Activated CD4-positive, alpha-beta T cell treated with anti-CD3 and anti-CD28 coated beads for 4 hours (primary cell): ENCODE measurements at places on chromosomes 4 and X.

DNA sequence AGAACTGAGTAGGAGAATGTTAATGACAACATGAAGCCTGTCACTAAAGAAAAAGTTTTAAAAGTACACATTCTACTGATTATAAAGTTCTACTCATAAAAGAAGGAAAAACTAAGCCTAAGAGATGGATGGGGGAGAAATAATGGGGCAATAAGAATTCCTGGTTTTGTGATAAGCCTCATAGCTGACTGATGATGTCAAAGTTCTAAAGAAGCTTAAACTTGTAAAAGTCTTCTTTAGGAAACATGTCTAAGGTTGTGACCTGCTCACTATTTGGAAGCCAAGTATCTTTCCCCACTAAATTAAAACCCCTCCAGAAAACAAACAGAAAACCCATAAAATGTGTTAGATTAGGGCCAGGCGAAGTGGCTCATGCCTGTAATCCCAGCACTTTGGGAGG is 232.9 kb upstream of the GIMD1 start:
- no peak for DNase-seq

DNA sequence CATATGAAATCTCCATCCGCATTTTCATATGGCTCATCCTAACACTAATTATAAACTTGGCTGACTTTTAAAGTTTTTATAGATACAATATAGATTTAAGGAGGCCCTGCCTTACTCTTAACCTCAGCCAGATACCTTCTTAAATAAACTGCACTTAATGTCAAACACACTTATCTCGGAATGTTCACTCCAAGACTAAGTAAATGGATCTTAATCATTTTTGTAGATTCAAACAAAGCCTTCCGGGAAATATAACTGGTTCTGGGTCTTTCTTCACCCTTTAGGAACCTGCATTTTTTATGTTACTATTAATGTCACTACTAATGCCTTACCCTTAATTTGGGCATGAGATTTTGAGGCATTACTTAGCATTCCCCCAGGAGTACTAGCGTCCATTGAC is 43.7 kb upstream of the NDP start:
- no peak for DNase-seq

GRCh38 chr4:95156452-95156765 is 392.4 kb downstream of the UNC5C start:
- DNase-seq = no peak

- no peak for DNase-seq
Measured at GRCh38 chr4:40583850-40584439, 45.7 kb downstream of the RBM47 start.

- no peak for DNase-seq
Measured at GRCh38 chrX:129534816-129535578, 5.1 kb upstream of the OCRL start.

DNA sequence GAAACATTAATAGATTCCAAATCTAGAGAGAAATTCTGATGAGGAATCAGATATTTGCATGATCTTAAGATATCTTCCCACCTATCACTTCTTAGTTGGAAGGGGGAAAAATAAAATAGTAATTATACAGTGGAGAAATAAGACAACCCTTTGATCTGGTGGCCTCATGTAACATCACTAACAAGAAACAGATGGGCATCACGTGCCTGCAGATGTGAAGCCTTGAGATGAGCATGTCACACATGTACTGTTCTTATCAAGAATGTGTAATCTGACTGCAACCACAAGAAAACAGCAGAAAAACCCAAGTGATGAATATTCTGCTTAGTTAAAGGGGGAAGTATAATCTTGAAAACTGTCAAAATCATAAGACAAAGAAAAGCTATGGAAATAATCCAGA is 31.4 kb upstream of the NKX6-1 start:
- DNase-seq = no peak

GRCh38 chr4:152118819-152119553 is 358.2 kb upstream of the GATB start:
- no peak for DNase-seq

DNA sequence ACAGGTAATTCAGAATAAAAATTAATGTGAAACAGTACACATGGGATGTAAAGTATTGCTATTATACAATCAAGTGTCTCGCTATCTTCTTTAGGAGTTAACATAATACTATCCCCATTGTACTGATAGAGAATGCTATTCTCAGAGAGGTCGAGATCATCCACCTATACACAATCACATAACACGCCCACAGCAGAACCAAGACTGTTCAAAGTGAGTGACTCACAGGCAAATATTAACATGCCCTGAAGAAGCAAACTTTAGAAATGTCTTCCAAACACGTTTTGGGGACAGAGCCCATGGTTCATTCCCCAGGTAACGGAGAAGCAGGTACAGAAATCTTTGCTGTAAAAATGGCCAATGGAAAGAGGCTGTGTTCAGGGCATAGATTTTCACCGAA is 50.1 kb upstream of the PHKA2 start:
- no peak for DNase-seq

DNA sequence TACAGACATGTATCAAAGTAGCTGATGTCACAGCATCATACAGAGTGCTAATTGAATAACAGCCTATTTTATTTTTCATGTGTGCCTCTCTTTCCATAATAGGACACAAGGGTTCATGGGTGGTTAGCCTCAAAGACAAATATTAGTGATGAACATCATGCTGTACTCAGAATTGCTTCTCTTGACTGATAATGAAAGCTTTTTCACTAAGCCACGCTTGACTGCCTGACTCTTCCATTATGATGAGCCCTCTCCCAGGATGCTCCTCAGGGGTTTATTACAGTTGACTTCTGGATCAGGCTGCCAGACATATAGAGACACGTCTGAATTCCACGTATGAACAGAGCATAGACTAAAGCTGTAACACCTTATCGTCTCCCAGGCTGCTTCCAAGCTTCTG is 2757.5 kb downstream of the PCDH7 start:
- DNase-seq = no peak

- peak; percentile 28 for DNase-seq
Measured at GRCh38 chrX:45515262-45516215, 314.9 kb upstream of the DIPK2B start.

- no peak for DNase-seq
Measured at GRCh38 chr4:41213625-41214135, 662 bp downstream of the APBB2 start.

DNA sequence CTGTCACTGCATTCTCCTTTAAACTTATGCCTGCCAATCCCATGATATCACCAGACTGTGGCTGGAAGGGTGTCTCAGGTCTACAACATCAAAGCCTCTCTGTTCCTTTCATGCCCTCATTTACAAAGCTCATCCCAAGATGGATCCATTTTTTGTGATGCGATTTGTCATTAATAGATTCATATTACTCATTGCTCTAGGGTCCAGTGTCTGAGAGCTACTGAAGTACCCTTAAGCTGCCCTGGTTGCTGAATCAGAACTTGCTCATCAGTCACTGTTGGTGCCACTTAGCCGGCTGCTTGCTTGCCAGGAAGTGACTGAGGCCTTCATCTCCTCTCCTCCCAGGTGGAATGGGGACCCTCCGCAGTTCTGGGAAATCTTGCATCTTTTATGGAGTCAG is 395.5 kb upstream of the BOD1L1 start:
- no peak for DNase-seq

DNA sequence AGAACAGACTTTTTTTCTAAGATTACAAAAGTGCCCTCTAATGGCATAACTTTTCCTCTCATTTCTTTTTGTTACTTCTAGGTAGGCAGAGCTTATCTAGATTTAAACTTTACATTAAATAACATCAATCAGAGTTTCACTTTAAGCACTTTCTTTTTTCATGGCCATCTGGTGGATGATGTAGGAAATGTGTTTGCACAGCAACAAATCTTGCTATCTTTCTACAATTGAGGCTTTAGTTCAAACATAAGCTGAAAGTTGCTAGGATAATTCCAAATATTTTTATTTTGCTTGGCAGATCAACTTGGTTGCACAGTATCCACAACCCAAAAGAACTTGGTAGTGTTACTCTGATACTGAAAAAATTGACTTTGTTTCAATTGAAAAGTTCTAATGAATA is 22.0 kb downstream of the NDNF start:
- DNase-seq = no peak

GRCh38 chrX:44915361-44915868 is 42.4 kb downstream of the KDM6A start:
- no peak for DNase-seq

GRCh38 chr4:45846016-45846415 is 277.8 kb downstream of the GABRG1 start:
- DNase-seq = no peak

- peak; percentile 62 for DNase-seq
Measured at GRCh38 chrX:12946838-12947544, 27.9 kb upstream of the TMSB4X start.

- DNase-seq = peak; percentile 18
Measured at GRCh38 chrX:69158166-69158980, 6.9 kb downstream of the PJA1 start.

DNA sequence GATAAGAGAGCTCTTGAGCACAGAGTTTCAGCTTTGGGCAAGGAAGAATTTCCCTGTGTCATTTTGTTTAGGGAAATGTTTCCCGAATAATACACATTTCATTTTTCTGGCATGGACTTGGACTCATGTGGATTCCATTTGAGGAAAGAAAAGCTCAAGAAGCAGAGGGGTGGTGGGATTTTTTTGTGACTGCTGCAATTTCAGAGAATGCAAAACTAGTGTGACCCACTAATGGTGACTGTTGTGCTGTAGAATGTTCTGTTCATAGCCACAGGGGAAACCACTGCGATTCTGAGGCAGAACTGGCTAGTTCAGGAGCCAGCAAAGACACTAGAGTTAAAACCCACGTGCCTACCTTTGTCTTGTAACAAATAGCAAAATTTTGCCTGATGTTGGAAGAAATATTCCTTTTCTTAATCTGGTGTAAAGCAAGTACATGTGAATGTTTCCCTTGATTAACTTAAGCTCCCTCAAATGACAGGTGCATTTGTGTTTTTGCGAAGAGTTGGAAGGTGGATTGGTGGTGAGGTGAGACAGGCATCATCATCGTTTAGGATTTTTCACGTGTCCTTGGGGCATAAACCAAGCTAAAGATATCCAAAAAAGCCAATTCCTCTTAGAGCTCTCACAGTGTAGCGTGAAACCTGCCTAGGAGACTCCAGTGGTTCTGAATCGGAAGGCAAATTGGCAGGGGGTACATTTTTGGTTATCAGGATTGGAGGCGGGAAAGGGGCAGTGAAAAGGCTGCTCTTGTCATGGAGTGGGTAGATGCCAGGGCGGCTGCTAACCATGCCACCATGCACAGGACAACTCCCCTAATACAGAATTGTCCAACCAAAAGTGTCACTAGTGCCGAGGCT is 38.0 kb upstream of the FAM9C start:
- no peak for DNase-seq

DNA sequence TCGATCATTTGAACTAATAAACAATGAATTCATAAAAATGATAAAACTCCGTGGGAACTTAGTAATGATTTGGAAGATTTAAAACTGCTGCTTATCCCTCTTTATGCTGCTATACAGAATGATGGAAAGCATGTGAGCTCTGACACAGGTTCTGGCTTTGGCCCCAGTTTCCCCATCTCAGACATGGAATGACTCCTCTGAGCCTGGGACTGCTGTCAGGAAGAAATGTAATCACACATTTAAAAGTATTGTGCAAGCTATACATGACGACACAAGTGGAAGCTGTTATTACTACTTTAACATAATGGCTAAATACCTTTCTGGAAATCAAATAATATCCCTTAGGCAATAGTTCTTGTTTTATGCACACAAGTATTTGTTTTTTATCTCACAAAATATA is 161.7 kb downstream of the DCHS2 start:
- DNase-seq = no peak

GRCh38 chrX:32798990-32799389 is 412.4 kb downstream of the DMD start:
- no peak for DNase-seq

- no peak for DNase-seq
Measured at GRCh38 chrX:103791228-103791627, 14.6 kb downstream of the PLP1 start.

GRCh38 chr4:182483685-182484084 is 240.5 kb downstream of the TENM3 start:
- no peak for DNase-seq

GRCh38 chr4:174357321-174357720 is 73.6 kb downstream of the CEP44 start:
- DNase-seq = no peak

DNA sequence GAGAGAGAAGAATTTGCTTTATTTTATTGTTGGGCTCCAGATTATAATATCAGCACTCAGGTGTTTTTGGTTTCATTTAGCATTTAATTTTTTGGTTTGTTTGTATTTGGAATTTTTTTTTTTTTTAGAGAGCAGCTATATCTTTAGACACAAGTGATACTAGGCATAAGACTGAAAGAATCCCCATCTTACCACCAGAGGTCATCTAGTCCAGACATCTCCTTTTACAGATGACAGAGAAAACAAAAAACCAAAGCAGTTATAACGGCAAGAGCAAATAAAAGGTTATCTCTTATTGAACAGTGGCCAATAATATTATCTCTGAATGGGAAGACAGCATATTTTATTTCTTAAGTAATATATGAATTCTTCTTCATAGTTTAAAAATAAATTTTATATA is 22.8 kb downstream of the USP38 start:
- DNase-seq = no peak

DNA sequence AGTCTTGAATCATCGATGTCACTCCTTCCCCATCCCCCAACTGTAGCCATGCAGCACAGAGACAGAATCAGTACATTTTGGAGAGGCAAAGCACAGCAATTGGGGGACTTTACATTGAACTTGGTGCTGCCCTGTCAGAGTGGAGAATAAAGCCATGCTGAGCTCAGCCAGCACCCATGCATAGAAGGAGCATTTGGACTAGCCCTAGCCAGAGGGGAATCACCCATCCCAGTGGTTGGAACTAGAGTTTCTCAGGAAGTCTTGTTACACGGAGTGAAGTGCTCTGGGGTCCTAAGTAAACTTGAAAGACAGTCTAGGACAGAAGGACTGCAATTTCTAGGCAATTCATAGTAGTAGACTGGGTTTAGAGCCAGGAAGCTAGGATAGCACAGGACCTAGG is 49.6 kb downstream of the STPG2 start:
- no peak for DNase-seq

GRCh38 chr4:157576671-157577217 is 356.2 kb downstream of the GRIA2 start:
- DNase-seq = no peak

DNA sequence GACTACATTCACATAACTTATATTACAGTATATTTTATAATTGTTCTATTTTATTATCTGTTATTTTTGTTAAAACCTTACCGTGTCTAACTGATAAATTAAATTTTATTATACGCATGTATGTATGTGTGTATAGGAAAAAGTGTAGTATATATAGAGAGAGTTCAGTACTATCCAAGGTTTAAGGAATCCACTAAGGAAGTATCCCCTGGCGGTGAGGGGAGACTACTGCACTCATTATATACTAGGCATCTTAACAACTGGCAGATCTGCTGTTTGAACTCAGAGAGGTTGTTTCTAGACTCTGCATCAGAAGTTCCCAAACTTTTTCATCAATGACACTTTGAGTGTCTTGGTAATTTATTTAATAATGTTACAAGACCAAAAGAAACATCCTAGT is 70.9 kb downstream of the NDST4 start:
- no peak for DNase-seq

- no peak for DNase-seq
Measured at GRCh38 chrX:112536544-112536943, 143.2 kb downstream of the LHFPL1 start.
